ENCODE measurements at places on chromosomes 1 and 21.
A peak's percentile ranks its signal among the peaks of the same experiment; 100 is the strongest.

DNA sequence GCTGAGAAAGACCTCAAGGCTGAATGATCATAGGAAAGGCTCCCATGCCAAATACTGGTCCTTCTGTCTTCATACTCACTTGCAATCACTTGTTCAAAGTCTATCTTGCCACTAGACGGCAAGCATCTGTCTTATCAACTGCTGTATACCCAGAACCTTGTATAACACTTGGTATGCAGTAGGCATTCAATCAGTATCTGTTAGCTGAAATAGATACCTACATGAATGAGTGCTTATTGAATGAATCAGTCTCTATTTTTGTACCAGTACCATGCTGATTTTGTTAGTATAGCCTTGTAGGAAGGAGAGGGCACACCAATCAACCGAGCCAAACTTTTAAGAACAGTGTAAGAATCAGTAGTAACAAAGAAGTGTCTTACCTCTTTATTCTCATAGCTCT lies 80.6 kb downstream of the NIBAN1 start:
- DNase-seq = no peak

- DNase-seq = peak; percentile 46
These were observed 2.3 kb downstream of the ATP1A1 start for GRCh38 chr1:116375148-116375886.

DNA sequence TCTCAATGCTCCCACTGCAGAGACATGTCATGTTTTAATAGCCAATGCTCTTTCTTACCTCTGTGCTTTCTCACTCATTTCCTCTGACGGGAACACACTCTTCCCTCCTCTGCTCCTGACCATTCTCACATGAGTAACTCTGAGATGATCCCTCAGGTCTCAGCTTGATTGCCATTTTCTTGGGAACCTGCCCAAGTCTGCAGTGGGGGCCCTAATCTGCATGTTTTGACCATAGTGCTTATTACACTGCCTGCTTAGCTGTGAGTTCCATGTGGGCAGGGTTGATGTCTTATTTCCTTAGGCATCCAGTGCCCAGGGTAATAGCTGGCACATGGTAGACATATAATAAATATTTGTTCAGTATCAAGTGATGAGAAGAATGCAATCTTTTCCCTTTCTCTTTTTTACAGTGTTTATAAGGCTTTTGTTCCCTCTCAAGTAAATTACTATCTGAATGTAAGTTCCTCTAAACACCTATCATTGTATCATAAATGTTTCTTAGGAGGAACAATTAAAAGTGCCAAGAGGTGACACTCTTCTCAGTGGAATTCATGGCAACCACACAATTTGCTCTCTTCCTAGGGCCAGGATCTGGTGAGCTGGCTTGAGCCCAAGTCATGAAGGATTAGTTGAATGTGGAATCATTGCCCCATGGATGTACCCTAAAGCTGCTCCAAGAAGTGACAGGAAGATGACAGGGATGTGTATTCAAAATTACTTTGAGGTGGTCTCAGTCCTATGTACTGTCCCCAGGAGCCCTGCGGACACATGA lies 485.4 kb upstream of the USP24 start:
- no peak for DNase-seq

- no peak for DNase-seq
These were observed 8.5 kb downstream of the IKBKE start for GRCh38 chr1:206478746-206479145.

GRCh38 chr1:29389533-29390041 lies 153.3 kb downstream of the PTPRU start:
- no peak for DNase-seq

- peak; percentile 57 for DNase-seq
These were observed 6.6 kb upstream of the MED18 start for GRCh38 chr1:28322194-28322593.

GRCh38 chr1:15245593-15246360 lies 1.2 kb upstream of the FHAD1 start:
- no peak for DNase-seq

DNA sequence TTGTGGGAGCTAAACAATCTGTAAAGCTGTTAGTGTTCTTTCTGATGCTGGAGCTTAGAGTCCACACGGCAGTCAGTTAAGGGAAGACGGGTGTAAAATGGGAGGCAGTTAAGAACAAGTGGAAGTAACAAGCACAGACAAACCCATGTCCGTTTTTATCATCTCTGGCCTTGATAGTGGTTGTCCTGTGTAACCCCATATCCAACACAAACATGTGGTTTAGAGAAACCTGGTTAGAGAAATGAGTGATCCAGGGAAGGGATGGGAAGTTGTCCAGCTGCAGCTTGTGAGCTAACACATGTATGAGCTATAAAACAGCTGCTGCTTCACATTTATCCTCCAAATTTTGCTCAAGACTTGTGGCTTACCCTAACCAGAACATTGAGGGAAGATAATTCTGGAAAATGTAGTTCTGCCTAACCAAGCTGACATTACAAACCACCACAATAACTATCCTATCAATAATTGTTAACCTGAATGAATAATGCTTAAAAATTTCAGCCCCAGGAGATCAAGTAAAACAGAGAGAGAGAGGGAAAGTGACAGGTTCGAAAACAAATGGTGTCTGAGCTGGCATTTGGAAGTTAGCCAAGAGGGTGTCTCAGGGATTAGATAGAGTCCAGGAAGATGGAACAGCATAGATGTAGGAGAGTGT lies 10.6 kb upstream of the C1orf162 start:
- DNase-seq = peak; percentile 37

GRCh38 chr1:154867841-154868605 lies 2.1 kb downstream of the KCNN3 start:
- peak; percentile 11 for DNase-seq

- peak; percentile 8 for DNase-seq
These were observed 47.9 kb upstream of the NBL1 start for GRCh38 chr1:19596065-19596713.
